A549 treated with GW870086 at 1 μM for 4 hours (cell line): ENCODE measurements at places on chromosomes 16 and 17. TPM values are rescaled to one million over a fixed set of nuclear protein-coding genes. Genes with fewer than 3 reads are reported as not detected.

DCTN5 gene
- 67.9 to 75.7 TPM (median 74.1 TPM) in 5 replicates for total RNA-seq

CCL5 gene
- total RNA-seq = 0.61 to 1.8 TPM (median 1.2 TPM) in 5 replicates

TMEM235 gene
- not detected in 5 replicates for total RNA-seq

LITAFD gene
- not detected in 5 replicates for total RNA-seq

SLC13A2 gene
- total RNA-seq = 0.10 to 0.18 TPM (median 0.14 TPM) in 5 replicates
